Epithelial cell of alveolus of lung (primary cell): ENCODE measurements at places on chromosomes 7 and 10. TPM values are rescaled to one million over a fixed set of nuclear protein-coding genes. Genes with fewer than 3 reads are reported as not detected.

The RET gene
- total RNA-seq, result 0.08 and 3.9 TPM in 2 replicates

The VKORC1L1 gene
- 9.8 and 15.5 TPM in 2 replicates for total RNA-seq

The TUBGCP2 gene
- total RNA-seq, result 41.0 and 52.8 TPM in 2 replicates

The FZD8 gene
- total RNA-seq, result 1.8 and 10.7 TPM in 2 replicates

The HSPA12A gene
- 3.0 and 5.2 TPM in 2 replicates for total RNA-seq

The SRRM3 gene
- 7.1 and 8.5 TPM in 2 replicates for total RNA-seq

The PIP gene
- not detected in 2 replicates for total RNA-seq

The TMEM178B gene
- total RNA-seq, result under 0.01 TPM in 1 of 2 replicates, not detected in the other

The NOS3 gene
- total RNA-seq, result 1.4 and 4.5 TPM in 2 replicates

The MRPS33 gene
- 29.1 and 33.2 TPM in 2 replicates for total RNA-seq

The PRTFDC1 gene
- 12.0 and 18.6 TPM in 2 replicates for total RNA-seq

The HBP1 gene
- 45.5 and 95.7 TPM in 2 replicates for total RNA-seq

The GBX1 gene
- not detected in 2 replicates for total RNA-seq

The CAMK1D gene
- 2.6 and 3.5 TPM in 2 replicates for total RNA-seq

The MEST gene
- total RNA-seq, result 44.7 and 109 TPM in 2 replicates

The ASAH2B gene
- total RNA-seq, result 3.8 and 4.9 TPM in 2 replicates

The DNAJB6 gene
- 91.9 and 93.2 TPM in 2 replicates for total RNA-seq

The TMEM236 gene
- total RNA-seq, result not detected in 2 replicates

The HTRA1 gene
- 93.3 and 208 TPM in 2 replicates for total RNA-seq

The SFTPD gene
- total RNA-seq, result not detected in 2 replicates

The ATRNL1 gene
- 0.56 and 1.7 TPM in 2 replicates for total RNA-seq

The FAM20C gene
- total RNA-seq, result 130 and 178 TPM in 2 replicates

The NEURL1 gene
- 0.13 TPM in 1 of 2 replicates, not detected in the other for total RNA-seq

The FAM25A gene
- total RNA-seq, result not detected in 2 replicates

The PSD gene
- total RNA-seq, result 6.8 and 12.2 TPM in 2 replicates

The FOXI2 gene
- not detected in 2 replicates for total RNA-seq

The ELFN1 gene
- total RNA-seq, result under 0.01 TPM in 1 of 2 replicates, not detected in the other

The DGKB gene
- 0.13 TPM in 1 of 2 replicates, not detected in the other for total RNA-seq

The ZFAND4 gene
- total RNA-seq, result 5.6 and 6.3 TPM in 2 replicates

The NEUROD6 gene
- not detected in 2 replicates for total RNA-seq

The SHLD2 gene
- 19.4 and 21.5 TPM in 2 replicates for total RNA-seq

The MXI1 gene
- total RNA-seq, result 10.6 and 35.7 TPM in 2 replicates

The SLC26A3 gene
- not detected in 2 replicates for total RNA-seq

The ODAD2 gene
- total RNA-seq, result 0.52 and 0.64 TPM in 2 replicates

The OR2A25 gene
- total RNA-seq, result not detected in 2 replicates

The LBX1 gene
- total RNA-seq, result not detected in 2 replicates

The AVPI1 gene
- 17.1 and 28.0 TPM in 2 replicates for total RNA-seq

The GIMAP1 gene
- under 0.01 TPM in 1 of 2 replicates, not detected in the other for total RNA-seq

The MBL2 gene
- not detected in 2 replicates for total RNA-seq

The SLC26A5 gene
- total RNA-seq, result not detected in 2 replicates

The COPS6 gene
- 58.0 and 95.9 TPM in 2 replicates for total RNA-seq

The ERVW-1 gene
- total RNA-seq, result 0.16 TPM in 1 of 2 replicates, not detected in the other

The PON2 gene
- 64.5 and 78.0 TPM in 2 replicates for total RNA-seq

The SPDYE2 gene
- not detected in 2 replicates for total RNA-seq

The GRID2IP gene
- total RNA-seq, result 0.08 TPM in 1 of 2 replicates, not detected in the other
